Astrocyte of the hippocampus (primary cell): ENCODE measurements at places on chromosomes 3 and 15.

DNA sequence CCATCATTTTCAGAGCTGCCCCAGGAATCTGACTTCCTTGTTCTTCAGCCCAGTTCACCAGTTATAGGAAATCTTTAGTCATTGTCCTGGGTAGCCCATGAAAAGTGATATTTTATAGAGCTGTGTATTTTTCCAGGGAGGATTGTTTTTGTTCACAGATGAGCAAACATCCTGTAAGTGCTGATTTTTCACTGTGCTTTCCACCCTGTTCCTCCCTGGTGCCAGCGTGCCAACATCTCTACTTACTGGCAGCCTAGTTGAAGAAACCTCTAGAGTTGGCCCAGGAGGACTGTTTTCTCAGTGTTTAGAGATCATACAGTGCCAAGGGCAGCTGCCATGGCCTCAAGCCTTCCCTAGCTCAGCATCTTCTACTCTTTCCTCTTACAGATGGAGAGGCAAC lies 41.3 kb downstream of the ST6GAL1 start:
- DNase-seq: peak; percentile 16

DNA sequence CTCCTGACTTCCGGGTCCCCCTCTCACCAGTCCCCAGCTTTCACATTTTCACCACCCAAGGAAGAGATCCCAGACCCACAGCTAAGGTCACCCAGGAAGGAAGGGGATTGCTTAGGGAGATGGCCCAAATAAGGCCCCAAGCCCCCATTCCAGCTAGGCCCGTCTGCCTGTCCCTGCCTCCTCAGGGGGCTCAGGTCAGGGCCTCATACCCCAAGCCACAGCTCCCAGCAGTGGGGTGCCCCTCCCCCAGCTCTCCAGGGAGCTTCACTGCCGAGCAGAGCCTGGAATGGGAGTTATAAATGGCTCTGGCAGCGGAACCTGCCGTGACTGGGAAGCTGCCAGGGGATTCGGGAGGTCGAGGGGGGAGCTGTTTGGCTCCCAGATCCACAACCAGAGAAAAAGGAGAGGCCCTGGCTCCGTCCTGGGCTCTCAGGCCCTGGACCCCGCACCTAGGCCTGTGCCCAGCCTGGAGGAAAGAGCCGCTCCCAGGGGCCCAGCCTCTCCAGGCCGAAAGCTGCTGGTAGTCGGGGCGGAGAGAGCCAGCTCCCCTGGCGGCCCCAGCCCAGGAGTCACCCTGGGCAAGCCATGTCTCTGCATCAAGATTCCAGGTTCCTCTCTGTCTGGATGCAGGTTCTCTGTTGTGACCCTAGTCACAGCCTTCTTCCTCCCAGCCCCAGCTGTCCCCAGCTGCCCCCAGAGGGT lies 550 bp downstream of the CCDC9B start:
- peak; percentile 90 for DNase-seq

DNA sequence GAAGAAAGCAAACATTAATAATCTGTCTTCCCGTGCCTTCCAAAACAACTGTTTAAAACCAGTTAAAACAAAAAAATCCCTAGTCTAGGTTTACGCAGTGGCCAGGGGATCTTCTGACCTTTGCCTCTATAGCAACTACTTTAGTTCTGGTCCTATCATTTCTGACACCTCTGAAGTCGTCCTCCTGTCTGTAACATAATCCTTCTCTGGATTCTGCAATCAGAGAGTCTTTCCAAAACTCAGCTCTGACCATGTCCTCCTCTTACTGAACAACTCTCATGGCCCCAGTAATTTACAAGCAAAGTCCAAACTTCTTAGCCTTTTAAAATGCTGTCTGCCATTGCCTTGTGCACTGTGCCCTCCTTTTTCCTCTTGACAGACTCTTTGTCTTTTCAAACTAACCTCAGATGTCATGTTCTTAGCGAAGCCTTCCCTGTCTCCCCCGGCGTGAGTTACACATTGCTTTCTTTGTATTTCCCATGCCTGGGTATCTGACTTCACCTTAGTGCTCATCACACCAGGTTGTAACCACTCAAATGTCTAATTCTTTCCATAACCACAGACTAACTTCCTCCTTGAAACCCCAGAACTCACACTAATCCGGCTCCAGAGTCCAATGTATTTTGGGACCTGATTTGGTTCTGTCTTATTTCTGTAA lies 105.2 kb upstream of the BNIP2 start:
- no peak for DNase-seq

DNA sequence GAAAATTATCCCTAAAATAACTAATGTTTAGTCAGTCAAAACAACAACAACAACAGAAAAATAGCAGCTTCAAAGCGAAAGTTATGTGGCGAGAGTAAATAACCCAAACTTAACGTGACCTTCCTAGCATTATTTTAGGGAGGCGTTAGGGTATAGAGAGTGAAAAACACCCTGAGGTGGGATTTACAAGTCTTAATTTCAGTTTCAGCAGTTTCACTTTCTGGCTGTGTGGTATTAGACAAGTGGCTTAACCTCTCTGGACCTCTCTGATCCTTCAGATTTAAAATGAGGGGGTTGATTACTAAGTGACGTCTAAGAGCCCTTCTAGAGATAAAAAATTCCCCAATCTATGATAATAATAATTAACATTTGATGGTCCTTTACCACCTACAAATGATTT lies 291.2 kb downstream of the ZBTB20 start:
- no peak for DNase-seq

DNA sequence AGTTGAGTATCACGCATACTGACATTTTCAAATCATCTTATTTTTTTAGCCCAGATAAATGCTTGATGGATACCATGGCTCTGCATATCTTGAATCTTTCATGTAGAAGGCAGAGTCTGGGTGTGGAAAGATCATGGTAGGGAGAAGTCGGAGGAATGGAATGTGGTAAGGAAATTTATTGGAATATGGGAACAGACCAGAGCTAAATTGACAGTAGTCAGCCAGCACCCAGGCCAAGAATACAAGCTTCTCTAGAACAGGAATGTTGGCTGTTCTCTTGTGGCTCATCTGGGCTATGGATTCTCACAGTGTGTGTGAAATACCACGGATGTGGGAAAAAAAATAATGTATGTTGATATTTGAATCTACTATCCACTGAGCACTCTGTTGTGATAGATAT lies 305.7 kb upstream of the COL8A1 start:
- DNase-seq: peak; percentile 33

DNA sequence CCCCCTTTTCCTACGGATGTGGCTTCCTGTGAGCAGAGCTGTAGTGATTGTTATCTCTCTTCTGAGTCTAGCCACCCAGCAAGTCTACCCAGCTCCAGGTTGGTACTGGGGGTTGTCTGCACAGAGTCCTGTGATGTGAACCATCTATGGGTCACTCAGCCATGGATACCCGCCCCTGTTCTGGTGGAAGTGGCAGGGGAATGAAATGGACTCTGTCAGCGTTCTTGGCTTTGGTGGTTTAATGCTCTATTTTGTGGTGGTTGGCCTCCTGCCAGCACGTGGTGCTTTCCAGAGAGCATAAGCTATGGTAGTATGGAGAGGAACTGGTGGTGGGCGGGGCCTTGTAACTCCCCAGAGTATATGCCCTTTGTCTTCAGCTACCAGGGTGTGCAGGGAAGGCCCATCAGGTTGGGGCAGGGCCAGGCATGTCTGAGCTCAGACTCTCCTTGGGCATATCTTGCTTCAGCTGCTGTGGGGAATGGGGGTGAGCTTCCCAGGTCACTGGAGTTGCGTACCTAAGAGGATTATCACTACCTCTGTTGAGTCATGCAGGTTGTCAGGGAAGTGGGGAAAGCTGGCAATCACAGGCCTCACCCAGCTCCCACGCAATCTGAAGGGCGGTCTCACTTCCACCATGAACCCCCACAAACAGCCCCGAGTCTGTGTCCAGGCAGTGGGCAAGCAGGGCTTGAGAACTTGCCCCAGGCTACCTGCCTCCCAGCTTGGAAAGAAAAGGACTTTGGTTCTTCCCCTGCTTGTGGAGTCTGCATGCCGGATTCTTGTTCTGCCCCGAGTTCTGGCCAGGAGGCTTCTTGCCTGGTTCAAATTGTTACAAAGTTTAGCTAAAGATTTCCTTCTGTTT lies 9.0 kb upstream of the ADGRG7 start:
- DNase-seq: peak; percentile 11
